ENCODE measurements at places on chromosomes 3 and 15.
A peak's percentile ranks its signal among the peaks of the same experiment; 100 is the strongest.

- peak; percentile 21 for DNase-seq
These were observed 38.6 kb downstream of the MGA start for GRCh38 chr15:41698779-41699178.

DNA sequence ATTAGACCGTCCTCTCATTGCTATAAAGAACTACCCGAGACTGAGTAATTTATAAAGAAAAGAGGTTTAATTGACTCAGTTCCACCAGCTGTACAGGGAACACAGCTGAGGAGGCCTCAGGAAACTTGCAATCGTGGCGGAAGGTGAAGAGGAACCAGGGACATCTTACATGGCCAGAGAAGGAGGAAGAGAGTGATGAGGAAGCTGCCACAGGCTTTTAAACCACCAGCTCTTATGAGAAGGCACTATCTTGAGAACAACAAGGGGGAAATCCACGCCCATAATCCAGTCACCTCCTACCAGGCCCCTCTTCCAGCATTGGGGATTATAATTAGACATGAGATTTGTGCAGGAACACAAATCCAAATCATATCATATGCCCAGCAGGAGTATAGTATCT is 138.5 kb downstream of the ALCAM start:
- no peak for DNase-seq

DNA sequence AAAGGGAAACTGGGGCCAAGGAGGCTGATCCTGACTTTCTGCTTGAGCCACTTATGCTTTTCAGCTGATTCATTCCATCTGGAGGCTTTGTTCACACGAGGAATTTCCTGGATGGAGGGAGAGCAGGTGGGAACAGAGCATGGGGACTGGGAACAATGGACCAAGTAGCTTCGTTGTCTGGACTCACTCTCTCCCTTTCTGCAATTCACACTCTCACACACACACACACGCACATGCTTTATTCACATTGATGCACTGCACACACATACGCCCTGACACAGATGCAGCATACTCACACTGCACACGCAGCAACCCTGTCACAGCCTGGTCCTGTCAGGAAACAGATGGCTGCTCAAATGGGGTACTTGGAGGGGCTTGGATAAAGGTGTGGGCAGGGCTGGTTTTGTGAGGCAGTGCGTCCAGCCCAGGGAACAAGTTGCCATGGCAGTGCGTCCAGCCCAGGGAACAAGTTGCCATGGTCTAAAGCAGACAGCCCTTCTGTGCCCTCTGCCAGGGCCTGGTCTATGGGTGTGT is 19.8 kb upstream of the CHCHD6 start:
- no peak for DNase-seq

DNA sequence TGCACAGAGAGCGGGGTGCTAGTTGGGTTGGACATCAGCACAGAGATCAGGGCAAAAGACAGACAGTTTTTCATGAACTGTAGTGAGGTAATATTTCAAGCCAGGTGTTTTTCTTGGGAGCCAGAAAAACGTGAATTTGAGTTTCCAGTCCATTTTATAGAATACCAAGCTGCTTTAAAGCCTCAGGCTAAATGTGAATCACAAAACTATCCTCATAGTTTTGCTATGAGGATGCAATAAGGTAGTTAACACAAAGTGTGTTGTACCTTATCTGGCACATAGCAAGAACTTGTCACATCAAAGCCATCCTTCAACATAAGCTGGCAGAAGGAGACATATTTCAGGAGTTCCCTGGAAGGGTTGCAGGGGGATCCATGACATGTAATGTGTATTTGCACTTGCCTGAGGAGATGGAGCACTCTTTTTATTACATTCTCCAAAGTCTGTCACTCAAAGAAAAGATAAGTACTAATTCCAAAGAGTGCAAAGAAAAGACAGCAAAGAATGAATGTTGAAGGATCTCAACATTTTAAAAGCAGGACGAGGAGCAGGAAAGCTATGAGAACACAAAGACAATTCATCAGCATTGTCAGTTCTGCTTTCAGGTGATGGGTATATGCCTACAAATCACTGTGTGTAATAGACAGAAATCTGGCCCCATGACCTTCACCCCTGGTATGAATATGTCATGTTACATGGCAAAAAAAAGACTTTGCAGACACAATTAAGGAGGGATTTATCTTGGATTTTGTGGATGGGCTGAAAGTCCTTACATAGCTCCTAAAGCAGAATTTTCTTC is 1046.4 kb downstream of the NTRK3 start:
- no peak for DNase-seq

GRCh38 chr3:188082450-188082849 is 71.5 kb upstream of the LPP start:
- DNase-seq, result peak; percentile 41

- peak; percentile 94 for DNase-seq
These were observed 34.2 kb upstream of the NR2F2 start for GRCh38 chr15:96296264-96296663.

DNA sequence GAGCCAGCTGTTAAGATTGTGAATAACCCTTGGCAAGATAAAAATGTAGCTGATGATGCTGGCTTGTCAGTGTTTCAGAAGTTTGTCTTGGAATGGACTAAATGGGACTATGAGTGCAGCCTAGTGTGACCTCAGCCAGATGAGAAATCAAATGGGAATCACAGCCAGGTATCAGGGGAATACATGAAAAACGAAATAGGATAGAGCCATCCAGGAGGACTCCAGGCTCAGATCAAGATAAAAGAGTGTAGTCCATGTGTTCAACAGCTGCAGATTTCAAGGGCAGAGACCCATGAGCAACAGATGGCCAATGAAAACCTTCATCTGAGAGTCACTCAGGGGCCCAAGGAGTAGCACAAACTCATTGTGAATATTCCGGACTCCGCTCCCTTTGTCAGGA is 1080.9 kb upstream of the CADM2 start:
- DNase-seq, result no peak

DNA sequence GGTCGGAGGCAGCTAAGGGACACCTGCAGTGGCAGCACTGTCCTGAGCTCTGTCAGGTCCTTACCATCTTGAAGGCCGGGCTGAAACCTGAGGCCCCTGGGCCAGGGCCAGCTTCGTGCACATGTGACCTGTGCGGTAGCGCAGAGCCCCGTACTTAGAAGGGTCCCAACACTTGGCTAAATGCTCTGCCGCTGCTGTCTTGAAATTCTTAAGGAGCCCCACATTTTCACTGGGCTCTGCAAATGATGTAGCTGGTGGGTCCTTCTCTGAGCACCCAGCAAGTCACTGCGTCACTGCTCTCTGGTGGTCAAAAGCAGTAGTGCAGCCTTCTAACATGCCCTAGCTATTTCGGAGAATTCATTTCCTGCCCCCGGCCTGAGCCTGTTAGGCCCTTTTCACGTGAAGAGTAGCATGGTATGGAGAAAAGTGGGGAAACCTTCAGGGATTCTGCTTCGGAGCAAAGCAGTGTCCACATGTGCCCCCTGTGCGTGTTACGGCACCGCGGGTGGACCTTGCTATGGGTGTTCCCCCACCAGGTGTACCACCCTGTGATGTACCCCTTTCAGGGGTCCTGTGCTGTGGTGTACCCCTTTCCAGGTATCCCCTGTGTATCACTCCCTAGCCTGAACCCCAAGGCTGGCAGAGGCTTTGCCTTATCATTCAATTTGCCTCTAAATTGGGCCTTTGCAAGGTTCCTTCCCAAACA is 79.7 kb downstream of the TMEM266 start:
- peak; percentile 78 for DNase-seq

DNA sequence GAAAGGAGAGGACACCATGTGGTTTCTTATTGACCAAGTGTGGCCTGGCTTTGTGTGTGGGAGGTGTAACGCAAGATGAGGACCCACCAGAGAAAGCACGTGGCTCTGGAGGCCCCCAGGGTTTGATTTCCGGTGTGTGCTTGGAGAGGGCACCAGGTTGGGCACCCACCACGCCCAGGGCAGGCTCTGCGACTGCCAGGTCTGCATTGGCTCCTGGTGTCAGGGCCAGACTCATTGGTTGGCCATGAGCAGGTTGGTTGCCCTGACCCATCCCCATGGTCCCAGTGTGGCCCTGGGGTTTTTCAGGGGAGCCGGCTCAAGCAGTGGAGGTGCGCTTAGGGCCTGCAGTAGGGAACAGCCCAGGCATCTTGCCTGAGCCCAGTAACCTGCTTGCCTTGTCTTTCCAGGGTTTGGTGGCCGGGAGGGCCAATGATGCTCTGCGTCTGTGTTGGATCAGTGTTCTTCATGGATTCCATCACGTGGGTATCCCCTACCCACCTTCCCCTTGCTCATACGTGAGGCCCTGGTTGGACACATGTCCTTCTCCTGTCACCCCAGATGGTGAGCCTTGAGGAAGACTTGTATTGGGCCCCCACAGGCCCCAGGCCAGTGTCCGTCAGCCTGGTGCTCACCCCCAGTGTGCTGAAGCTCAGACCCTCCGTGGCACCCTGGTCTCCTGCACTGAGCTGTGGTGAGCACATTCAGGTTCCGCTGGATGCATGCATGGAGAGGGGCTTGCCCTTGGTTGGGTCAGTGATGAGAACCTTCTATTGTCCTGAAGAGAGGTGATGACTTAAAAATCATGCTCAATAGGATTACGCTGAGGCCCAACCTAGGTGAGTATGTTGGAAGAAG is 193.9 kb downstream of the UBE3A start:
- DNase-seq, result no peak

- no peak for DNase-seq
These were observed 46.7 kb upstream of the PLAAT1 start for GRCh38 chr3:193194371-193194770.

DNA sequence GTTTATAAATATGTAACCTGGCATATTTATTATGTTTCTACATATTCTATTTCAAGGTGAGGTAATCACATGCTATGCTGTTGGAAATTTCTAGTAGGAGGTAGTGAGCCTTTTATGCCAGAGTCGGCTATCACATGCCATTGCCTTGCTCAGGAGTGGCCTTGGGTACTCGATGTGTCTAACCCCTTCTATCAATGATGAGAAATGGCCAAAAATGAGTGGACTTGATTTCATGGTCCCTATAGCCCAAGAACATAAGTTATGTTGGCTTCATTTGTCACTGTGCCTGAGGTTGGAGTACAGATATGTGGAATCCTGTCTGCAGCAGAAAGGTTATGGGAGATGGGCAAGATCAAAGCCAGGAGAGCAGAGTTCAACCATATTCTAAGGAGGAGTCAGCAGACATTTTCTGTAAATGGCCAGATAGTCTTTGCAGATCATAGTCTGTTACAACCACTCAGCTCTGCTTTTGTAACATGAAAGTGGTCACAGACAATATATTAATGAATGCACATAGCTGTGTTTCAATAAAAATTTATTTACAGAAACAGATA is 554.4 kb downstream of the PDCD6IP start:
- DNase-seq, result no peak

- no peak for DNase-seq
These were observed 149.3 kb downstream of the RPLP1 start for GRCh38 chr15:69601711-69602504.

- DNase-seq, result no peak
These were observed 161.5 kb downstream of the SMAD6 start for GRCh38 chr15:66863390-66864085.

GRCh38 chr3:161212906-161213305 is 8.2 kb upstream of the NMD3 start:
- DNase-seq, result no peak

DNA sequence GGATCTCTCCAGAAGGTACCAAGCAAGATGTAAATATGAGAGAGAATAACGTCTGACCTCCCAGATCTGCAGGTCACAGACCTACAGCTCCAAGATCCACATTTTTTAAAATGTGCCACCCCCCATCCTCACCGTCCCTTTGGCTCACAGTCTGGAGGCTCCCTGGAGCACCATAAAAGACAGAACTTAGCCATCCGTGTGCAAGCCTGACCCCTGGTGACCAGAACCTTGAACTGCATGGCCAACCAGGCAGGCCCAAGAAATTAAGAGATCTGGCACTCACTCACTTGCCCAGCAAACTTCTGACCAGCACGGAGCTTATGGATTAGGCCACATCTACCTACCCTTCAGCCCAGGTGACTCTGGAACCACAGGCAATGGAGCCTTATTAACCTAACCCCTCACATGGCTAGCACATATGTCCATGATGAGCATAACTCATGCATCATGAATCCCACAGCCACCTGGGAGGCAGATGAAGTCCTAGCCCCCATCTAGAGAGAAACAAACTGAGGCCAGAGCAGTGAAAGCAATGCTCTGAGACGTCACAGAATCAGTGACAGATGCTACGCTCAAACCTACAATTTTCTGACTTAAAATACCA is 275.3 kb downstream of the UACA start:
- DNase-seq, result peak; percentile 71

GRCh38 chr3:87835236-87835635 is 223.6 kb downstream of the CGGBP1 start:
- DNase-seq, result no peak

DNA sequence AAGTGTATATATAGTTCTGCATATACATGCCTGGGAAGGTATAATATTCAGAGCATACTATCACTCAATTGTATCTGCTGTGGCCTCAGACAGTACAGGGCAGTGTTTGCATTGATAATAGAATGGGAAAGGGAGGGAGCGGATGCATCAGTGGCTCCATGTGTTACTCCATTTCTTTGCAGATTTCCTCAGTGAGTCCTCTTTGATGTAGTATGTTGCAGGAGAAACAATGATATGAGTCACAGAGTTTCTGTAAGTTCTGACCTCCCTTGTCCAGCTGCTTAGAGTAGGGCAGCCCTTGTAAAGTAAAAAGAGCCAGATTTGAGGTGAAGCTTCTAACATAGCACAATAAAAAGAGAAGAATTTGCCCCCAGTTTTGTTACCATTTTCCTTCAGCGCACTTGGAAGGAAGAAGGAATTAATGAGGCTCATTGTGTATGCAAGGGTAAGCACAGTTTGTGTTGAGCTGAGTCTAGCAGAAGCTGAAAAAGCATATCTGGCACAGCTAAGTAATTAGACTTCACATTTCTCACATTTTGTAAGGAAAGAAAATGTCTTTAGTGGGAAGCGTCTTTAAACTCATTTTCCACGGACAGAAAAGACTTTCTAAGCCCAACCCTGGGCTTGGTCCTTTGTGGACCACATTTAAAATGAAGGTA is 555.8 kb upstream of the IL12A start:
- DNase-seq, result no peak

Data from brain microvascular endothelial cell (primary cell).